ENCODE measurements at places on chromosomes 3 and 15. TPM values are rescaled to one million over a fixed set of nuclear protein-coding genes. Genes with fewer than 3 reads are reported as not detected.

DNA sequence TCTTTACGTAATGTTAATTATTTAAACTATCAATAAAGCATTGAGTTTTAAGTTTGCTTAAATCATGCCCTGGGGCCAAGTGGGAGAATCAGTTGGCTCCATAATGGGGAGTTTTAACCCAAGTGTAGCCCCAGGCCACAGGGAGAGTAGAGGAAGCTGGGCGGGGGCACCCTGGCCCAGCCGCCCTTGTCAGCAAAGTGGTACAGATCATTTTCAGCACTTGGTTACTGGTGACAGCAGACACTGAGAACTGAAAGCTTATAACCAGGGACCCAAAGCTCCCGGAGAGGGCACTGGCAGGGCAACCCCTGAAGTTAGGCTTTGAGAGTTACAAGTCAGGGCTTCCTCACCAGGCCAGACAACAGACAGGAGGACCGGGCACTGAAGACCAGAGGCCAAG, 90.6 kb downstream of the SEMA5B start:
- H3K4me1 ChIP-seq: peaks cover 11% of the 10 kb centered on the region
- H3K27me3 ChIP-seq: no peaks in the 10 kb centered on the region
- H3K4me3 ChIP-seq: no peak overlapping the region
- H3K27ac ChIP-seq: no peak overlapping the region
- DNase-seq: no peak

DNA sequence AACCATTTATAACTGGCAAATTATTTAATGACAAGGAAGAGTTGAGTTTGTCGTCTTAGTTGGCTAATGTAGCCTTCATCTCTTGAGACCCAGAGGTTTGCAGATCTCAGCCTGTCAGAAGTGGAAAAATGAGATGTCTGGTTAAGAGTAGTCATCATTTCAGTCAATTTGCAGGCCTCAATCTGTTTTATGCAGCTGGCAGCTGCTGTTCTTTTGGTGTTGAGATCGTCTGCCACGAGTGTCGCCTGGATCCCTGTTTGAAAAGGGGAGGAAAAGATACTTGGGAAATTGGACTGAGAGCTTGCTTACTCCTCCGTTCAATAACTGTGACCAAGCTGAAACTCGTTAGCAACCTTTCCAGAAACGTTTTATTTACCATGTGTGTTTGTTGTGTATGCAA, 2.3 kb downstream of the PHLDB2 start:
- H3K4me3 ChIP-seq: peak overlapping the region; percentile 95
- peak overlapping the region; percentile 98 for H3K27ac ChIP-seq
- no peaks in the 10 kb centered on the region for H3K27me3 ChIP-seq
- peak; percentile 50 for DNase-seq
- no peaks in the 10 kb centered on the region for H3K36me3 ChIP-seq
- peaks cover 54% of the 10 kb centered on the region for H3K4me1 ChIP-seq

DNA sequence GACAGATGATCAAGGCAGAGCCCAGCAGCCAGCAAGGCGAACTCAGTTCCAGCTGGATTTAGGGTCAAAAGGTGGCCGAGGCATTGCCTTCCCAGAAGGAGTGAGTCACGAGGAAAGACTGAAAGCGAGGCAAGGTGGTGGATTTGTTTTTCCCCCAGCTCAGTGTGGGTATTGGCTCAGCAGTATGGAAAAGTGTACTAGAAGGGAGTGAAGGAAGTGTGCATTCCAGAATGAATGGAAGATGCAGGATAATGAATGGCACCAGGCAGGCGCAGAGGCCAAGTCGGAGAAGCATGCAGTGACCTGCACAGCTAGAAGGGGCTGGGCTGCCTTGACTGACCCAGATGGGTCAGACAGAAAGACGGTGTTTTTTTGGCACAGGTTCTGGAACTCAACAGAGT, 46.3 kb downstream of the FOXP1 start:
- peak overlapping the region; percentile 60 for H3K27ac ChIP-seq
- peaks cover 56% of the 10 kb centered on the region for H3K4me1 ChIP-seq
- no peaks in the 10 kb centered on the region for H3K36me3 ChIP-seq
- peak; percentile 98 for DNase-seq

DNA sequence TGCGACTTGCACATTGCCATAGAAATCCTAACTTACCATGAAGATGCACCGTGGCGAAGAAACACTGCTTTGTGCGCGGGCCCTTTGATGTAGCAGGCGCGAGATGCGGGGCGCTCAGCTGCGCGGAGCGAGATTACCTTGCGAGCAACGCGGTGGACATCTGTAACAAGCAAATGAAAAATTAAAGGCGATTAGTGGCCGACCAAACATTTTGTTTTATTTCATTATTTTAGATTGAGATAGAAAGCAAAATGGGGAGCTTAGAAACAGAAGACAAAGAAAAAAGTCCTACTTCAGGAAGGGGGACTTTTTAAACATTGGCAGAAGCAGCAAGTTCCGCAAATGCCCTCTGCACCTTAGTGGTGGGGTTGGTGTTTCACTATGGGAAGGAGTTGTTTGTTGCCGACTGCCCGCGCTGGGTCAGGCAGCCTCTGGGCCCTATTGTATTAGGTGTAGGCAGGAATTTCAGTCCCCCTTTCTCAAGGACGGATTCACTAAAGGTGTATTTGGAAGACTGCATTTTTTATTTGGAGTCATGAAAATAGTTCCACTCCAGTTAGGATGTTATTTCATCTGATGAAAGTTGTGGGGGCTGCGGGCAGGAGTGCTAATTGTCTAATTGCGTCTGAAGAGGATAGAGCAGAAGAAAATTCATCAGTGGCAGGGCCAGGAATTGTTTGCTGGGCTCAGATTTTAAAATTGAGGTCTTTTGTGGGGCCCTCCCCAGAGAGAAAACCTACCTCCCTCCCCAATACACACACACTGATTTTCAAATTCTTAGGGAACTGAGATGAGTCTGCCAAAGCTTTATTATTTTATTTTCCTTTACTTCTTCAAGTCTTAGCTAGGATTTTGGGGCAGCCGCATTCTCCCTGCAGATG, 17.4 kb downstream of the ZIC4 start:
- H3K36me3 ChIP-seq: no peaks in the 10 kb centered on the region
- peaks cover 6% of the 10 kb centered on the region for H3K4me1 ChIP-seq
- peaks cover 88% of the 10 kb centered on the region for H3K27me3 ChIP-seq
- DNase-seq: no peak

DNA sequence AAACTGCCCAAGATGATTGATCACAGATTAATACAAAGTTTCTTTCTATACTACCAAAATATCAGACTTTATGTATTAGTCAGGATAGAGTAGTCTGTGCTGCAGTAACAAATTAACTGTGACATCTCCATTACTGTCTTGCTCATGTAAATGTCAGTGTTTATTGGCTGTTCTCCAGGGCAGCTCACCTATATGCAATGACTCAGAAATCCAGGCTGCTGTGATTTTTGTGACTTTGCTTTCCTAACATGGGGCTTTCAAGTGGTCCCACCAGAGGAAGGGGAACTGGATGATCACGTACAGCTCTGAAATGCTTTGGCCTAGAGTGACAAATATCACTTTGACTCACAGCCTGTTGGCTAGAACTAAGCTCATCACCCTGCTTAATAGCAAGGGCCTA, 12.9 kb downstream of the PLS1 start:
- no peak for DNase-seq
- H3K36me3 ChIP-seq: no peaks in the 10 kb centered on the region
- no peaks in the 10 kb centered on the region for H3K4me1 ChIP-seq
- no peaks in the 10 kb centered on the region for H3K27me3 ChIP-seq
- no peak overlapping the region for H3K27ac ChIP-seq

DNA sequence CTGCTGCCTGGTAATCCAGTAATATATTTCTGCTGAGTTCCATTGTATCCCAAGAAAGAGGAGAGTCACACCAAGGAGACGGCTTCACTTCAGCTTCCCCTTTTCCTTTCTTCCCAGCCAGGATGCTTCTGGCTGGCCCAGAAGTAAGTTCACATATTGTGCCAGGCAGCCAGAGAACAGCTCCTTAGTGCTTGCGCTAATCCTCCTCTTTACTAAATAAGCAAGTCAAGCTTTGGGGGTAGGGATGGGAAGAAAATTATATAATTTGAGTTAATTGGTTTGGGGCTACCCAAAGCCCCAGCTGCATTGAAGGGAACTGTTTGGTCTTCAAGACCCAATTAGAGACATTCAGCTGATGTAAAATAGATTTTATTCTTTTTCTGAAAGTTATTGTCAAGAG, 218.8 kb upstream of the HES1 start:
- peaks cover 2% of the 10 kb centered on the region for H3K27me3 ChIP-seq
- DNase-seq: no peak
- no peaks in the 10 kb centered on the region for H3K36me3 ChIP-seq
- no peak overlapping the region for H3K4me3 ChIP-seq

DNA sequence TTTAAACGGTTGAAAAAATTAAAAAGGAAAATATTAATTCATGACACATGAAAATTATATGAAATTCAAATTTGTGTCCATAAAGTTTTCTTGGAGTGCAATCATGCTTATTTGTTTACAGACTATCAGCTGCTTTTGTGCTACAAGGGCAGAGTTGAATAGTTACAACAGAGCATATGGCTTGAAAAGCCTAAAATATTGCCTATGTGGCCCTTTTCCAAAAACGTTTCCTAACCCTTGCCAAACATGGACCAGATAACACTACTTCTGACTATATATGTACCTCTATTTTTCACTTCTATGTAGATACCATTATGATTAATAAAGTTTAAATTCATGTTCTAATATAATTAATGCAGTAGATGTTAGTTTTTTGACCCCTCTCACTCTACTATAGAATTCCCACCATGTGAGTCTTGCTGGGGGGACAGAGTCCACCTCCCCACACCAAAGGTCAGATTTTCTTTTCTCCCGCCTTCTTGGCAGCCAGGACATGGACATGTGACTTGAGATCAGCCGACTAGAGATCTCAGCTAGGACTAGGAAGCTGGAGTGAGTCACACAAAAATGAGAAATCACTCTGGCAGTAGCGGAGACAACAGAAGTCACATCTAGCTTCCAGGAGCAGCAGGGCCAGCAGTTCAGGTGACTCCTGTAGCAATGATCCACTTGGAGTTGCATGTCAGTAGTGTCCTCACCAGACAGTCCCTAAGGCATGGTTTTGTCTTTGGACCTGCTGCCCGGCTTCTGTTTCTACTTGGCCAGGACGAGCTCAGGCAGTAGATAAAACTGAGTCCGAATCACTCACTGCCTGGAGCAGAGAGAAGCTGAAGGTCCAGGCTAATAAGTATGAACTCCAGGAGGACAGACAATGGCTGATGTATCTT, 22.4 kb downstream of the CIAO2A start:
- H3K4me3 ChIP-seq: no peak overlapping the region
- peak; percentile 86 for DNase-seq
- peak overlapping the region; percentile 60 for H3K27ac ChIP-seq
- H3K36me3 ChIP-seq: no peaks in the 10 kb centered on the region

DNA sequence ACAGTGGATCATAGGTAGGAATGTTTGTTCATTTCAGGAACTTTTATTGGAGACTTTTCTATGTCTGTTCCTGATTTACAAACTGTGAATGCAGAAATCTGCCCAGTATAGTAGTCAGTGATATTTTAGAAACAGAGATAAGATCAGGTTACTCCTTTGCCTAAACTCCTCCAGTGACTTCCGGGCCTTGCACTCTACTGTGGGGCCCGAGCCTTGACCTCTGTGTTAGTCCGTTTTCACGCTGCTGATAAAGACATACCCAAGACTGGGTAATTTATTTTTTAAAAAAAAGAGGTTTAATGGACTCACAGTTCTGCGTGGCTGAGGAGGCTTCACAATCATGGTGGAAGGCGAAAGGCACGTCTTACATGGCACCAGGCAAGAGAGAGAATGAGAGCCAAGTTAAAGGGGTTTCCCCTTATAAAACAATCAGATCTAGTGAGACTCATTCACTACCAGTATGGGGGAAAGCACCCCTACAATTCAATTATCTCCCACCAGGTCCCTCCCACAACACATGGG, 127.1 kb downstream of the DNAJB8 start:
- H3K27ac ChIP-seq: no peak overlapping the region
- no peak overlapping the region for H3K4me3 ChIP-seq
- DNase-seq: no peak
- no peaks in the 10 kb centered on the region for H3K36me3 ChIP-seq

GRCh38 chr3:164730815-164731360, 347.4 kb downstream of the SI start:
- no peaks in the 10 kb centered on the region for H3K27me3 ChIP-seq
- no peak overlapping the region for H3K27ac ChIP-seq
- no peaks in the 10 kb centered on the region for H3K36me3 ChIP-seq
- no peak for DNase-seq
- H3K4me3 ChIP-seq: no peak overlapping the region

DNA sequence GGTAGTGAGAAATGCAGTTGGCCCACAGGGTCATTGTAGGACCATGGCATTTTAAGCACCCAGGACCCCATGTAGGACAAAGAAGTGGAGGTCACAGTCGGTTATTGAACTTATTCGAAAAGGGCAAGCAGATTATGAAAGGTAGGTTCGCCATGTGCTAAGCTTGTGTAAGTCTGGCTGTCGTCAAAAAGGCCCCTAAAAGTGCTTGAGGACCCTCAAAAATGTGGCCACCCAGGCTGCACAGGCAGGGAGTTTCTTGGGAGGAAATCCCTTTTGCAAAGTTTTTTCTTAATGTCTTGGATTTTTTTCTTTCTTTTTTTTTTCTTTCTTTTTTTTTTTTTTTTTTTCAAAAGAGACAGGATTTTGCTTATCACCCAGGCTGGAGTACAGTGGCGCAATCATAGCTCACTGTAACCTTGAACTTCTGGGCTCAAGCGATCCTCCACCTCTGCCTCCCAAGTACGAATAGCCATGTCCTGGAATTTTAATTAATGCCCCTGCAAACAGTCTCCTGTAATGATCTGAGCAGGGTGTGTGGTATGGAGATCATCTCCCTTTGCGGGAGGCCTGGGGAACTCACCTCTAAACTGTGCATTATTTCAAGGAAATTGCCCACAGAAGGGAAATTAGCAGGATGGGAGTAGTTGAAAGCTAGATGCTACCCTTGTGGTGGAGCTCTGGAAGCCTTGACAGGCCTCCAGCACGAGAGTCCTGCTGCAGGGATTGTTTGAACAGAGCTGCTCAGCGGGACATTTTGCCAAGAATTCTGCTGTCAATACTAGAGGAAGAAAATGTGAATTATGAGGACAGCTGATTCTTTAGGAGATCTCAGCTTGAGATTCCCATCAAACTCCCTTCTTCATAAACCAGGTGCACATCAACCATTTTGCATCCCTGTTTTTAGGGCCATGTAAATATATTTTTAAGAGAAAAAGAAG, 28.4 kb downstream of the THSD4 start:
- H3K4me1 ChIP-seq: no peaks in the 10 kb centered on the region
- H3K27ac ChIP-seq: no peak overlapping the region
- H3K4me3 ChIP-seq: no peak overlapping the region
- no peaks in the 10 kb centered on the region for H3K36me3 ChIP-seq
- no peaks in the 10 kb centered on the region for H3K27me3 ChIP-seq
- no peak for DNase-seq

DNA sequence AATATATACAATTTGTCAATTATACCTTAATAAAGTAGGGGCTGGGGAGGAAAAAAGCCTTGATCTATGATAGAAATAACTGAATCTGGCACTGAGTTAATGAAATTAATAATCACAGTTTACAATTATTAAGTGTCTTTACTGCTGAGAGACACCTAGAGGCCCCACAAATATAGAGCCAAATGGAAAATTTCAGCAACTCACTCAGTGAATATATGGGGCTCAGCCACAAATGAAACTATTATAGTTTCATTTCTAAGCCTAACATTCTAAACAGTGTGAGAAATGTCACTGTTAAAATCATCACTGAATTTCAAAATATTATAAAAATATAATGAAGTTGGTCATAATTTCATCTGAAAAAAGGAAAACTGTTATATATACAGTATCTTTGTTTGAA, 40.3 kb downstream of the GNB4 start:
- H3K36me3 ChIP-seq: peaks cover 32% of the 10 kb centered on the region
- H3K4me3 ChIP-seq: no peak overlapping the region
- no peak overlapping the region for H3K27ac ChIP-seq
- no peaks in the 10 kb centered on the region for H3K4me1 ChIP-seq
- no peaks in the 10 kb centered on the region for H3K27me3 ChIP-seq
- no peak for DNase-seq

Gene UPK1B
- polyA plus RNA-seq: not detected

Gene CCDC33
- not detected for polyA plus RNA-seq

Gene SOX14
- polyA plus RNA-seq: not detected

Gene CCDC54
- polyA plus RNA-seq: not detected

Gene CELSR3
- 0.32 TPM for polyA plus RNA-seq

Gene DGKG
- not detected for polyA plus RNA-seq

Data from endothelial cell of umbilical vein (primary cell).